ENCODE measurements at places on chromosomes 12 and 14.

DNA sequence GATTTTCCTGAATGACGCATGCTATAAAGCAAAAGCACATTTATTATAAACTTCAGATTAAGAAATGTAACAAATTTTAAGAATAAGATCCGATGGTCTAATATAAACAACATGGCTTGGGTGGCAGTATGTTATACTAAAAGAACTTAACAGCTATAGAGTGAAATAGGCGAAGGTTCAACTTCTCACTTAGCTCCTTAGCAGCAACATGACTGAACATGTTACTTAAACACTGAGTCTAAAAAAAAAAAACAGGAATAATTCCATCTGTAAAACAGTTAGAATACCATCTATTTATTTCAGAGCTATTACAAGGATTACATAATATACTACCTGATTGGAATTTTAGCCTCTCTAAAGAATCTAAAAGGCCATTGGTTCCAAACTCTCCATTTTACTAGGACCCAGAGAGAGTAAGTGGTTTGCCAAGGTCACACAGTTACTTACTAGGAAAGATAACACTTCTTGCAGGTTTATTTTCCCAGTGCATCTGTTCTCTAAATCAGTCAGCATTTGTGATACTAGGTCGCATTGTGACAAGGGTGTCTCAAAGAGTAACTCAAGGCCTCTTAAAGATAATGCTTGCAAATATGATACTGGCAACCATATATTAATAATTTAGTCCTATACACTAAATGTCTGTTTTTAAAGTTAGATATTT lies 14.8 kb downstream of the OSBPL8 start:
- no peak for DNase-seq

- DNase-seq, result no peak
Observed at GRCh38 chr12:120413901-120414695, 23.8 kb upstream of the COX6A1 start.

- DNase-seq, result no peak
Observed at GRCh38 chr12:114743799-114744198, 59.8 kb upstream of the TBX3 start.

DNA sequence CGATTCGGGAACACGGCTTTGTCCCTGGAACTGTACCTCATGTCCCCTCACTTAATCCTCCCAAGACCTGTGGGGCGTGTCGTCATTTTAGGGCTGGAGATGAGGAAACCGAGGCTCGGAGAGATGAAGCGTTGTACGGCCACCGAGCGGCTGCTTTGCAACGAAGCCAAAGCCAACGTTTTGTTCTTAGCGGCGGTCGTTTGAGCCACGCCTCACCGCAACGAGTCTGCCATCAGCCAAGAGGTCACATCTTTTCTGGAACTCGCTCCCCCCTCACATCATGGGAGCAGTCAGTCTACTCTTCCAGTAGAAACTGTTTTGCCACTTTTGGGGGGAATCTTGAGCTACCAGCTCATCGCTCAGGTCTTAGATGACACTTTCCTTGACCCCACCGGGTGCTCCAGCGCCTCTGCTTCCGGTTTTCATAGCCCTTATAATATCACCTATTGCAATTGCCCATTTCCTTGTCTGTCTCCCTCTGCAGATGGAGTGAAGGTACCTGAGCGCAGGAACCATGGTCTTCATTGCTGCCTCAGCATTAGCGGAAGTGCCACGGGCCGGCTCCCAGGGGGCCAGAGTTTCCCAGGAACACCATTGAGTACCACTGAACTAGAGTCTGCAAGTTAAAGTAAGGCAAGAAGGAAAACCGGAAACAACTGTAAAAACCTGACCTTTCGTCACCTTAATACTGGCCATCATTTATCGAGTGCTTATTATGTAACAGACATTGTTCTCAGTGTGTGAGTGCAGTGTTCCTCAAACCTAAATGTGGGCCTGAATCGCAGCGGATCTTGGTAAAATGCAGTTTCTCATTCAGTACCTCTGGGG lies 19.6 kb downstream of the NINJ2 start:
- DNase-seq, result no peak

DNA sequence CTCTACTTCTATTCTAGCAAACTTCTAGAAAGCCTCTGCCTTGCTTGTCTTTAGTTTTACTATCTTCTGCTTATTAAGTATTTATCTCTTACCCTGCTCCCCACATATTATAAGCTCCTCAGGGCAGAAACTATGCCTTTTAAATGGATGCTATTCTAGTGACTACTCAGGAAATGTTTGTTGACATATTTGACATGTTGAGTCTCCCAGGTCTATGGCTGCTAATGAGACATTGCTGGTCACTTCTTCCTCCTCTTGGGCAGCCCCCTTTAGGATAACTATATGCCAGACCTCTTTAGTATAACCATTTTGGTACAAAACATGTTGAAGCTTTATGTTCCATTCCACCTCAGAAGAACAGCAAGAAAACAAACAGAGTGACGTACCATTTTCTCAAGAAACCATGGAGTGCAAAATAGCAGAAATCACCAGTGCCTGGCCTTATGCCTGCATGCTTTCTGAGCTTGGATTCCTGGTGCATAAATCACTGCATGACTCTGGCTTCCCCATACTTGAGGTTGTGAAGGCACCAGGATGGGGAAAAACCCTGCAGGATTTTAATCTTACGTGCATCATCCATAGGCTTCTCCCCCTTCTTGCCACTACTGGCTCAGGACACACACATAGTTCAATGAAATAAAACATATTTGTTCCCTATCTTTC lies 202.6 kb downstream of the TMX1 start:
- DNase-seq, result no peak

DNA sequence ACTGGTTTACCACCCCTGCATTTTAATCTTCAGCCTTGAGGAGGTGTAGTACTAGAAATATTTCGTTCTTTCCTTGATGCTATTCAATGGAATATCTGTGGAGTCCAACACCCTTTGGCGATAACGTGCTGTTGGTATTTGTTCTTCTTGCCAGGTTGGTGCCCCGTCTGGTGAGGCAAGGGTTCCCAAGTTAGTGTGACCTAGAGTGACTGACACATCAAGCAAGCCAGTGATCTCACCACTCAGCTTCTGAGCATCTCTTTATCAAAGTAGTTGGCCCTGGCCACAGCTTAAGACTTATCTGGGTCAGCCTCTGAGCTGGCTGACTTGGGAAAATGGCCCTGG lies 60.2 kb downstream of the PLXNC1 start:
- peak; percentile 68 for DNase-seq

GRCh38 chr12:130347588-130347987 lies 9.9 kb downstream of the PIWIL1 start:
- DNase-seq, result no peak

GRCh38 chr12:2550561-2551411 lies 244.0 kb upstream of the FKBP4 start:
- no peak for DNase-seq

Data from activated CD8-positive, alpha-beta memory T cell treated with anti-CD3 and anti-CD28 coated beads for 24 hours (primary cell).